ENCODE measurements at places on chromosomes 5 and 9.

GRCh38 chr5:107359033-107359915, 311.5 kb downstream of the EFNA5 start:
- no peak for DNase-seq

DNA sequence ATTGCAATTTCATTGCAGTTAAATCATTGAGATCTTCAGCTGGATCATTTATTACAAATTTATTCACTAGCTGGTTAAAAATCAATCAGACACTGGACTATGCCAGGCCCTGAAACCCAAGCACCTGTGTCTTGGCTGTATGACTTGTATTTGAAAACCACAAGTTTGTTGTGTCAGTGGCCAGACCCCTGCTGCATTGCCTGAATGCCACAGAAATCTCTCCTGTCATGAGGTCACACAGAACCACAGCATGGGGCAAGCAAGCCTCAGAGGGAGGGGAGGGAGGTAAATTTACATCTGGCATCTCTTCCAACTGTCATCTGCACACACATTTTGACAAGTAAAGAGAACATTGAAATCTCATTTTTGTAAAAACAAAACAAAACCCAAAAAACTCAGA, 90.0 kb downstream of the ARRDC3 start:
- DNase-seq, result no peak

- no peak for DNase-seq
Measured at GRCh38 chr5:64149268-64149667, 16.4 kb upstream of the RNF180 start.

DNA sequence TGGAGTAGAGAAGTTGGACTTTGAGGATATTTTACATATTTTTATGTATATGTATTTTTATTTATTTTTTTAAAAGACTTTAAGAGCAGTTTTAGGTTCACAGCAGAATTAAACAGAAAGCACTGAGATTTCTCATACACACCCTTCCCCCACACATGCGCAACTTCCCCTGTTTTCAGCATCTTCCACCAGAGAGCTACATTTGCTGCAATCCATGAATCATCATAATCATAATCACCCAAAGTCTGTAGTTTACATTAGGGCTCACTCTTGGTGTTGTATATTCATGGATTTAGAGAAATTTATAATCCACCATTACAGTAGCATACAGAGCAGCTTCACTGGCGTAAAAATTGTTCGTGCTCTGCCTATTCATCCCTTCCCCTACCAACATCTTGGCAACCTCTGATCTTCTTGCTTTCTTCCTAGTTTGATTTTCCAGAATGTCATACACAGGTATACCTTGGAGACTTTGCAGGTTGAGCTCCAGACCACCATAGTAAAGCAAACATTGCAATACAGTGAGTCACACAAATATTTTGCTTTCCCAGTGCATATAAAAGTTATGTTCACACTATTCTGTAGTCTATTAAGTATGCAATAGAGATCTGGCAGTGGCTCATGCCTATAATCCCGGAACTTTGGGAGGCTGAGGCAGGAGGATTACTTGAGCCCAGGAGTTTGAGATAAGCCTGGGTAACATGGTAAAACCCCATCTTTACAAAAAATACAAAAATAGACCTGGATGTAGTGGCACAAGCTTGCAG, 9.6 kb upstream of the CCDC171 start:
- DNase-seq, result no peak

- DNase-seq, result peak; percentile 33
Measured at GRCh38 chr5:2093859-2094615, 211.3 kb upstream of the IRX4 start.

GRCh38 chr5:112183103-112183711, 235.9 kb downstream of the EPB41L4A start:
- DNase-seq, result no peak

DNA sequence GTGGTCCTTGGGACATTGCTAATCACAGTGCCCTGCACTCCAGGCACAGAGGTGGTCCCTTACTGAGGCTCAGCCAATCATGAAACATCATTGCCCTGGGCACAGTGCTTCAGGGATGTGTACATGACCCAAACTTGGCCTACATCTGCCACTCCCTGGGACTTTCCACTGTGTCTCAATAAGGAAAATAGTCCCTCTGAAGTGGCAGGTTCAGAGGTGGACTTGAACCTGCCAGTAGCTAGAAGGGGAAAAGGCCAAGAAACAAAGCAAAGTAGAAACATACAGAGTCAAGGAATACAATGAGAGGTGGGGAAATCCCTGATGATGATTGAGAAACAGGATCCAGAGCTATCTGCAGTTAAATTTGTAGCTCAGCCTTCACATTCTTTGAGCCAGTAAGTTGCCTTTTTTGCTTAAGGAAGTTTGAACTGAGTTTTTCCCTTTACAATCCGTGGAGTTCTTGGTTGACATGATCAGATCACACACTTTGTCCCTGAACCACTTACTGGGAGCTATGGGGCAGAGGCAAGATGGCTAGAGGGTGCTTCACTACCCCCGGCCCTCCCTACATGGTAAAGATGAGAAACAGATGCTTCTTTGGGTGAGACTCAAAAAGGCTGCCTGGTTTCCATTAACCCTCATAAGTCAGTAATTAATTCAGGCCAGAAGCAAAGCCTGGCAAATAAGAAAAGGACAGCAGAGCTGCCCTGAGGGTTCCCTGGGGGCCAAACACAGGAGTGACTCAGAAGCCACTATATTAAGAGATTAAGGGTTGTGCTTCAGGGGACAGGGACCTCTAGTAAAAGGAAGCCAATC, 57.6 kb downstream of the SH3TC2 start:
- no peak for DNase-seq

DNA sequence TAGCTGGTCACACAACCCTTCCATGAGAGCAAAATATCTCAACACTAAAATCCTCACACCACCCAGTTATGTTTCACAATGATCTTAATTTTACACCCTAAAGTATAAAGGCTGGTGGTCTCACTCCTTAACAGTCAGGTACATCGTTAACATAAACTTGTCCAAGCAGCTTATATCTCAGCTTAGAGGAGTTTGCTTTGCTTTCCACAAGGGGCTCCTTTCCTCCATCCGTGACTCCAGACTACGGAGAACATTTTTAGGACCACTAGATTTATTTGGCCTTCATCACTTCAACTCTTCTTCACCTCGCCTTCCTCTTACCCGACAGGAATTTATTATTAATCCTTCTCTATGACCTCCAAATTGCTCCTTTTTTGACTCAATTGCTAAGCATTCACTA, 1014.1 kb upstream of the NUDT12 start:
- no peak for DNase-seq

- DNase-seq, result no peak
Measured at GRCh38 chr5:109693535-109694400, 4.0 kb downstream of the MAN2A1 start.

DNA sequence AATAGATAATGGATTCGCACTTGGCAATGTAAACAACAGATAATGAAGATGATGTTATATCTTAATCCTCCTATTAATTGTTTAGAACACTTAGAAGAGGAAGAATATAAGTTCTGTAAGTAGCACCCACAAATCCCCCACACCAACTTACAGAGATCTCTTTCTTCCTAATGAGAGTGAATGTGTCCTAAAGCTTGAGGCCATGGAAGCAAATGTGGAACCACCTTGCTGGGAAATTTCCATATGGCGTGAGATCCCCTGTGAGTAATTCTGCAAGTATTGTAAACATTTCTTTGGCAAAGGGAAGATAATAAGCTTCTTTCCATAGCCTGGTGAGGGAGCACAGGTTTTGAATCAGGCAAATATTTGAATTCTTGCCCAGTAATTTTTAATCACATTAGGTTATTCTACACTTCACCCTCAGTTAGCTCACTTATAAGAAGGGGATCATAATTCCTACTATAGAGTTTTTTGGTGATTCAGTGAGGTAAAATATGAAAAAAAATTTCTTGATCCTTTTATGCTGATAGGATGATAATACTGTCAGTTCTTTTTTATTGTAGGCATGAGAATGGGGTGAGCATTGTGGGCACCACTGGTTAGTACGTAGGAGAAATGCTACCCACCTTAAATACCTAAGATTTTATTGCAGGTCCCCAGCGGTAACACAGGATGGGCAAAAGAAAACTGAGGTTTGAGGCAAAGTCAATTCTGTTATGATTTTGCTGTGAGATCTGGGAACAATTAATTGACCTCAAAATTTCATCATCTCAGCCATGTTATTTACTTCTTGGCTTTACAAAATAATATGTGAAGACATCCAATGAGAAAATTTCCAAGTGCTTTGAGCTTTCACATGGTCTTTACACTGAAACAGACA, 574.8 kb downstream of the PSAT1 start:
- no peak for DNase-seq

GRCh38 chr5:151483647-151484046, 36.2 kb downstream of the SLC36A1 start:
- DNase-seq, result no peak

- DNase-seq, result no peak
Measured at GRCh38 chr5:175809531-175810121, 61.8 kb upstream of the CPLX2 start.

- DNase-seq, result no peak
Measured at GRCh38 chr5:16992444-16992843, 56.4 kb upstream of the MYO10 start.

GRCh38 chr5:129384193-129384592, 75.9 kb upstream of the ADAMTS19 start:
- DNase-seq, result no peak

DNA sequence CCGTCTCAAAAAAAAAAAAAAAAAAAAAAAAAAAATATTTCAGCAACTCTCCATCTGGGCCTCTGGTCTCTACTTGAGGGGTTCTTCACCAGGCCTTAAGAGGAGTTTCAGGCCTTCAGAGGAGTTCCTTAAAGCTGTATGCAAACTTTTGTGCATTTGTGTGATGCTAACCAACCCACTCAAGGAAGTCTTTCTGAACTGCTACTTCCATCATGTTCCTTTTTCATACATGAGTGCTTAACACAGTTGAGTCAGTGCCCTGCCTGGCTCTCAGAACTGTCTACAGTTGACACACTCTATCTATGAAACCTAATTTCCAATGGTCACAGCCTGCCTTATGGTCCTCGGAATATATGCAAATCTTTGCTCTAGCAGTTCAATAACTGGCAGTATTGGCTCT, 146.5 kb downstream of the MEF2C start:
- DNase-seq, result no peak

DNA sequence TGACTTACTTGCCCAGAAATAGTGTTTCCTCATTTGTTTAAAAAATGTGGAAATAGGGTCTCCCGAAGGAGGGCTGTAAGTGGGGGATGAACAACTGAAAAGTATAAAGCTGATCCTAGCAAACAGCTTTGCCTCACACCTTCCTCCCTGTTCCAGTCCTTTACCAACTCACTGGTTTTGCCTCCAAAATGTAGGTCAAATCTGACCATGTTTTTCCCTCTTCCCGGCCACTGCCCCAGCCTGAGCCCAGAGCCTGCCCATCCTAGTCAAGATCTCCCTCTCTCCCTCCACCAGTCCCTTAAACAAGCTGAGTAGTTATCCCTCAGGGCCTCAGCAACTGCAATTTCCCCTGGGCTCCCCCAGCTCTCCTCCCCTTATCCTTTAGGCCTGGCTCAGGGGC, 82.4 kb upstream of the FBXW11 start:
- DNase-seq, result no peak

DNA sequence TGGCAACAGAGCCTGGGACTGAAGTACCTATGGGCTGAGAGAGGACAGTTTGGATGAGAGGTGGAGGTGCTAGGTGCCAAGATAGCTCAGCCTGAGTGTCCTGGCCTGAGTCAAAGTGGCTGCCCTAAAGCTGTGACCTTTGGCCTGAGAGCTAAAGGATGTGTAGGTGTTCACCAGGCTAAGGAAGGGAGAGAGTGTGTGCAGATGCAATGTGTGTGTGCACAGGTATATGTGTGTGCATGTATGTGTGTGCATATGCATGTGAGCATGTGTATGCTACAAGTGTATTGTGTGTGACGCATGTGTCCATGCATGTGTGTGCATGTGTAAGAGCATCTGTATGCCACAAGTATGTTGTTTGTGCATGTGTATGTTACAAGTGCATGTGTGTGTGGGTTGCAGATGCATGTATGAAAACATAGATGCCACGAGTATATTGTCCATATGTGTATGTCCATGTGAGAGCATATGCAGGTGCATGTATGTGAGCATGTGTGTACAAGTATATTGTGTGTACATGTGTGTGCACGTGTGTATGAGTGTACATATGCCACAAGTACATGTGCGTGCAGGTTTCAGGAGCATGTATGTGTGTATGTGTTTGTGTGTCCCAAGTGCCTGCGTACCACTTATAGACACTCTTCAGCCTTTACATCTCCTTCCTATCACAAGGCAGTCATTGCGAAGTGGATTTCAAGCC, 102.6 kb downstream of the SH3TC2 start:
- no peak for DNase-seq

- no peak for DNase-seq
Measured at GRCh38 chr5:3288325-3288724, 307.3 kb upstream of the IRX1 start.

DNA sequence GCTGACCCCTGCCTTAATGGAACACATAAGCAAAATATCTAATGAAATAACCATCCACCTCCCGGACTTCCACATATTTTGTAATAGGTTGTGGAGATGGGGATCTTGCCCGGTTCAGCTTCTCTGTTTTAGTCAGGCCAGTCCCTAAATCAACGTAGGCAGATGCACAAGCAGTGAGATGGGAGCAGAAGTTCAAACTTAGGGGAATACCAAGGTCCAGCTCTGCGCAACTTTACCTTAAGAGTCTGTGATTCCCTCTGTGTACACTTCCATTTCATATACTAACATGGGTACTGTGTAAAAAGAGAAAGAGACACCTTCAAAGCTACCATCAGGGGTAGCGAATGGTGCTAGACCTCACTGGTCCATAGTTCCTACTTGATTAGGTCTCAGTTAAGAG, 110.9 kb downstream of the NTRK2 start:
- no peak for DNase-seq

- DNase-seq, result no peak
Measured at GRCh38 chr5:115815693-115816225, 700 bp downstream of the CDO1 start.

DNA sequence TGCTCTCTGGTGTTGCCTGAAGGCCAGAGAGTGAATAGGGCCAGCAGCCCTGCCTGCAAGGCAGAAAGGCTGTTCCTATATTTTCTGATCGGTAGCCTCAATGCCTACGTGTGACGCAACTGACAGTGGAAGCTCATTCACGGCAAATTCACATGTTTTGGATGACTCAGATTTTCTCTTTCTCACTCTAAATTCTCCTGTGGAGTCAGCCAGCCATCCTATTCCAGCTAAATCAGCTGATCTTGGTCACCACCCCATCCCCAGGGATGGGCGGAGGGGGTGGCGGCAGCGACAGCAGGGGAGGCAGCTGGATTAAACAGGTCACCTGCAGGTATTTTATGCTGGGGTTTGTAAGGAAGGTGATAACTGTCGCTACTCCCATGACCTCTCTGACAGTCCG, 52.3 kb downstream of the ZNF510 start:
- DNase-seq, result no peak

DNA sequence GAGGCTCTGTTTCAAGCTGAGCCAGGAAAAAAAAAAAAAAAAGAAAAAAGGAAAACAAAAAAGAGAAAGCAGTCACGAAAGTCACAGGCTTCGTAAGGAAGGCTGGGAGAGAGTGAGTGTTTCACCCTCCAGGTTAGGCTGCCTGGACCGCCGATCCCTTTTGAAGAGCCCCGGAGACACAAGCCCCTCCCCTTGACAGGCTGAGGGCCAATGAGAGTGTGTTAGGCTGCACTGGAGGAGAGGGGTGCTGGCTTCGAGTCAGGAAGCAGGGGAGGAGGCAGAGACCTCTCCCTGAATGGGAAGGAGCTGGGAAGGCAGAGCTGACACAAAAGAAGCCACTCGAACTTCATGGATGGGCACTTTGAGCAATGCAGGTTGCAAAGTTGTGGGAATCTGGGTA, at the start of gene NMUR2:
NMUR2 (minus strand) TSS at position 135 of the 400 bp plus-strand sequence. CDS start 166 bp downstream, outside the sequence.
- DNase-seq, result no peak

- DNase-seq, result no peak
Measured at GRCh38 chr5:6736524-6737042, 23.4 kb downstream of the TENT4A start.
